ENCODE measurements at places on chromosomes 7 and 10.

DNA sequence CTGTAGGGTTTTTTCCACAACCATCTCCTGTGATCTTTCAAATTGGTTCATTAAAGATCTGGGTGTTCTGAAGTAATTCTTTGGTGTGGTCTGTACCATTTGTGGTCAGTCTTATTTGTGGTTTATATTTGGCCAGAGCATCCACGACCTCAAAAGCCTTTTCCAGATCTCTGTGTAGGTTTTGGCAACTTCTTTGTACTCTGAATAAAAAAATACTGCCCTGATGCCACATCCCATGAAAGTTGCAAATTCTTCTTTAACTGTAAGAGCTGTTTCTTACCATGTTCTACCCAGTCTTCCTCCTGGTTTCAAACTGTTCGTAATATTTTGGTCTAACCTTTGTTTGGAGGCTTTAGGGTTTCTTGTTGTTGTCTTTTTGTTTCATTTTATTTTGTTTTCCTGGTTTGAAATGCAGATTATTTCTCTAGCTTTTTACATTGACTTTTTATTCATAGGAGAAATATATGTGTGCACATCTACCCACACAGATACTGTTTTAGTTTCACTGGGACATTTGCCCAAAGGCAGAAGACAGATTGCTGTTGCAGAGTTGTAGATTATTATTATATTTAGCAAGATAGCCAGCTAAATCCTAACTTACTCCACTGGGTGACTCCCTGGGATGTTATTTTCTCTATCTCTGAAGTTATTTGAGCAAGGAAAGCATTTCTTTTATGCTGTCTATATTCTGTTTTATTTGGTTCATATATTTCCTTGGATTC is 123.2 kb upstream of the SAMD8 start:
- H3K27ac ChIP-seq = no peak overlapping the region
- no peak for DNase-seq
- peaks cover 32% of the 10 kb centered on the region for H3K4me1 ChIP-seq
- no peak overlapping the region for H3K4me3 ChIP-seq
- H3K36me3 ChIP-seq = peaks cover 4% of the 10 kb centered on the region
- no peaks in the 10 kb centered on the region for H3K27me3 ChIP-seq

GRCh38 chr10:75441196-75441595 is 9.8 kb downstream of the LRMDA start:
- no peaks in the 10 kb centered on the region for H3K36me3 ChIP-seq
- H3K4me1 ChIP-seq = no peaks in the 10 kb centered on the region
- no peaks in the 10 kb centered on the region for H3K27me3 ChIP-seq
- DNase-seq = no peak
- no peak overlapping the region for H3K4me3 ChIP-seq
- no peak overlapping the region for H3K27ac ChIP-seq

DNA sequence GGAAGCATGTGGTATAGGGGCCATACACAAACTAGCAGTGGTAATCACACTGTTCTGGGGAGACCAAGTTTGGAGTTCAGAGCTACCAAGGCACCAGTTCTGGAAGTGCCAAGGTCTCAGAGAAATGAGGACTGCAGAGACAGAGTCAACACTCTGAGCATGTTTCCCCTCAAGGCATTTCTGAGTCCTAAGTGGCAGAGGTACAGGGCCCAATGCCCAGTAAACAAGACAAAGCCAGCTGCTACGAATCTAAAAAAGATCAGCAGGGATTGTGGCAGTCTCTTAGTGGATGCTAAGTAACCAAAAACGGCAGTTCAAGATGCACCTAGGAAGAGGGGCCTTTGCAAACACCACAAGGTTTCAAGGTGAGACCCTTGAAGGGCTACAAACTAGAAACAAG is 271.9 kb downstream of the TNS3 start:
- DNase-seq = no peak
- H3K27ac ChIP-seq = no peak overlapping the region
- H3K4me1 ChIP-seq = no peaks in the 10 kb centered on the region
- H3K27me3 ChIP-seq = no peaks in the 10 kb centered on the region
- H3K4me3 ChIP-seq = no peak overlapping the region
- peaks cover 3% of the 10 kb centered on the region for H3K36me3 ChIP-seq

DNA sequence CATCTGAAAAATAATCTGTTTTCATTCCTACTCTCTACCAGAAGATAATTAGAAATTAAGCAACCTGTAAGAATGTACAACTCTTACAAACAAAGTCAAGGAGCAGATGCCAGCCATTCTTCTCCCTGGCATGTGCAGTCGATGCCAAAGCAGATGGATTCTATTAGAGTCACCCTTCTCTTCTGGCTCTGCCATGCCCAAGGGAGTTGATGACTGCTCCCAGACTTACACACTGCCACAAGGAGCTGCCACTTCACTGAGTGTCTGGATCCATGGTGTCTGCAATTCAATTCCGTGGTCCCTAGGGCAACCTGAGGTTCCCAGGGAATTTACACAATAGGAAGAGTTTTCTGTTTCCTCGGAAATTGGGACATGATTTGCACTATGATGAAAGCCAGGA is 89.1 kb upstream of the IFRD1 start:
- H3K27ac ChIP-seq = no peak overlapping the region
- H3K27me3 ChIP-seq = no peaks in the 10 kb centered on the region
- no peak overlapping the region for H3K4me3 ChIP-seq

DNA sequence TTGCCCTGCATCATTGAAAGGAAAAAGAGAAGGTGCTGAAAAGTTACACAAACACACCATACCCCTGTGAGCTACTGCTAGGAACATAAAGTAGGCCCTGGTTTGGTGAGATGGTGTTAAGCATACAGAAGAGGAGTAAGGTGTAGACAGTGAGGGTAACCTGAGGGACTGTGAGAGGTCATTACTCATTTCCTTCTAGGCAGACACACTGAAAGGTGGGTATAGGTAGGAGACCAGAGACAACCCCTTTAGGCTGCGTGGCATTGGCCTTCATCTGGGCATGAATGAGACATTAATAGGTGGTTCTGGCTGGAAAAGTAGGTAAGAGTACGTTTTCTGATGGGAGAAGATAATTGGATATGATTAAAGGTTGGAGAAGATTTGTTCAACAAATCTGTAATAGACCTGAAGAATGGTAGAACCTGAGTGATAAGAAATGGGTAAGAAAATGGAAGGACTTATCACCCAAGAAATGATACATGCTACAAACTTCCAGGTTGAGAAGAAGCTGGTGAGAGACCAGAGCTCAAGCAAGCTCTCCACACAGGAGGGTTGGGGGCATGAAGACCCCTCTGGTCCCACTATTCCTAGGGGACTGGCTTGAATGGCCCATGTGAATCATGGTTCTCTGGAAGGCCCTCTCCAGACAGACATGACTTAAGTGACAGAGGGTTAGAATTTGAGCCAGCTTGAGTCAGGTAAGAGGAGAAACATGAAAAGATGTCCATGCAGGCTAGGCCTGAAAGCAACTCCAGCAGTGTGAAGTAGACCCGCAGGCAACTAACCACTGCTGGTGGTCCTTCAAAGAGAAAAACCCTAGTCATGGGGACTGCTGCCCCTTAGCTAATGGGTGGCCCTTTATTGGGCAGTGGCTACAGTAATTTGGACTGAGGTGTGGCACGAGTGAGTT is 3.8 kb downstream of the COMTD1 start:
- no peak overlapping the region for H3K27ac ChIP-seq
- H3K4me3 ChIP-seq = no peak overlapping the region
- no peak for DNase-seq
